Stomach (tissue), 19 donors: ENCODE measurements at places on chromosomes 12 and 14. TPM values are rescaled to one million over a fixed set of nuclear protein-coding genes. Genes with fewer than 3 reads are reported as not detected.

DNA sequence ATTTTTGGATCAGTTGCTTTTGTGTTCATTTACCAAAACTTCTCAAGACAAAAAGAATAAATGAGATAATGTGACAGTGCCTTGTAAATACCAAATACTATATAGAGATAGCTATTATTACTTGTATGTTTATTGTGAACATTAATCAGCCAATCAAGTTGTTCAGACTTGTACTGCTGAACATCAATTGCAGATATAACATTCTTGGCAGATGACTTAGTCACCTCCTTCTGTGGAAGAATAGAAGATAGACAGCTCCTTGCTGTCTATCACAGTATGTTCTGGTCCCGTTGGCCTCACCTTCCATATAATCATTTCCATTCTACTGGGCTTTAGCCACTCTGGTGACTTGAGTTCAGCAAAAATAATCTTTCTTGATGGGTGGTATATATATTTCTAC lies 30.1 kb downstream of the PSEN1 start:
- no peak overlapping the region for H3K4me3 ChIP-seq
- H3K27me3 ChIP-seq = no peaks in the 10 kb centered on the region
- H3K36me3 ChIP-seq = peaks cover 33% of the 10 kb centered on the region
- H3K4me1 ChIP-seq = peaks cover 8% of the 10 kb centered on the region
- no peak overlapping the region for H3K27ac ChIP-seq
- DNase-seq = no peak

GRCh38 chr12:42790761-42791151 lies 201.2 kb upstream of the PRICKLE1 start:
- H3K36me3 ChIP-seq = no peaks in the 10 kb centered on the region
- DNase-seq = peak; percentile 50
- H3K27ac ChIP-seq = no peak overlapping the region
- H3K4me1 ChIP-seq = peaks cover 11% of the 10 kb centered on the region
- no peaks in the 10 kb centered on the region for H3K27me3 ChIP-seq

GRCh38 chr12:103645202-103645601 lies 58.1 kb downstream of the STAB2 start:
- no peaks in the 10 kb centered on the region for H3K4me1 ChIP-seq
- no peaks in the 10 kb centered on the region for H3K36me3 ChIP-seq
- H3K4me3 ChIP-seq = no peak overlapping the region
- H3K27me3 ChIP-seq = no peaks in the 10 kb centered on the region
- H3K27ac ChIP-seq = no peak overlapping the region
- peak; percentile 49 for DNase-seq

GRCh38 chr12:85552461-85552860 lies 272.4 kb downstream of the ALX1 start:
- no peak for DNase-seq
- H3K36me3 ChIP-seq = no peaks in the 10 kb centered on the region
- no peak overlapping the region for H3K4me3 ChIP-seq
- H3K4me1 ChIP-seq = no peaks in the 10 kb centered on the region
- no peak overlapping the region for H3K27ac ChIP-seq

DNA sequence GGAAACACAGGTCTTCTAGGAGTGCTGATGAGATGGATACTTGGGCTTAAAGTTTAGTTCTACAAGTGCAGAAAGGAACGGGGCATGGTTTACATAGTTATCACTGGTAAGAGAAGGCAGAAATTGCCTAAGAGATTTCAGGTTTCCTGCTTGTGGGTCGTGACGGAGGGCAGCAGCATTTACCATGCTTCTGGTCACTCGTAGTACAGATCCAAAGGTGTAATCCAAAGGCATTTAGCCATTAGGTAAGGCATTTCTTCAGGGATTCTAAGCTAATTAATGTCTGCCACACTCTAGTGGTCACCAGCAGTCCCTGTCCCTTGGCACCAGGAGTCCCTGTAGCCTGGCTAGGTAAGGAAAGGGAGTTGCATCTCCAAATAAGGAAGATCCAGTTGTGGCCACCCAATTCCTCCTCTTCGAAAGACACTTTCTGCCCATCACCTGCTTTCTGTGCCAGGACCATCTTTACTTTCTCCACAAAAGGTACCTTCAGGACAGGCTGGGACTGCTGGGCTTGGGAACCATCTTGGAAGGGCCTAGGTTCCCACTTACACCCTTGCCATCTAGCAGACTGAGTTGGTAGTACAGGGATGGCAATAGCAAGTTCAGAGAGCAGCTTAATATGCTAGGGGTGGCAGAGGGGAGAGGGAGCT lies 1.5 kb downstream of the GSTZ1 start:
- no peaks in the 10 kb centered on the region for H3K36me3 ChIP-seq
- DNase-seq = no peak
- peaks cover 22% of the 10 kb centered on the region for H3K4me1 ChIP-seq
- H3K4me3 ChIP-seq = peak overlapping the region; percentile 99

- H3K27me3 ChIP-seq = no peaks in the 10 kb centered on the region
- no peak overlapping the region for H3K27ac ChIP-seq
- no peak for DNase-seq
- H3K36me3 ChIP-seq = no peaks in the 10 kb centered on the region
- no peak overlapping the region for H3K4me3 ChIP-seq
These were observed 67.3 kb upstream of the BICD1 start for GRCh38 chr12:32039347-32039746.

Gene EXOC3L4
- total RNA-seq = 5.4 TPM

Gene SLCO1B1
- total RNA-seq = not detected

- no peak overlapping the region for H3K27ac ChIP-seq
- no peak overlapping the region for H3K4me3 ChIP-seq
- H3K4me1 ChIP-seq = no peaks in the 10 kb centered on the region
- H3K36me3 ChIP-seq = no peaks in the 10 kb centered on the region
- DNase-seq = no peak
These were observed 98.5 kb downstream of the BCL11B start for GRCh38 chr14:99173506-99173905.

DNA sequence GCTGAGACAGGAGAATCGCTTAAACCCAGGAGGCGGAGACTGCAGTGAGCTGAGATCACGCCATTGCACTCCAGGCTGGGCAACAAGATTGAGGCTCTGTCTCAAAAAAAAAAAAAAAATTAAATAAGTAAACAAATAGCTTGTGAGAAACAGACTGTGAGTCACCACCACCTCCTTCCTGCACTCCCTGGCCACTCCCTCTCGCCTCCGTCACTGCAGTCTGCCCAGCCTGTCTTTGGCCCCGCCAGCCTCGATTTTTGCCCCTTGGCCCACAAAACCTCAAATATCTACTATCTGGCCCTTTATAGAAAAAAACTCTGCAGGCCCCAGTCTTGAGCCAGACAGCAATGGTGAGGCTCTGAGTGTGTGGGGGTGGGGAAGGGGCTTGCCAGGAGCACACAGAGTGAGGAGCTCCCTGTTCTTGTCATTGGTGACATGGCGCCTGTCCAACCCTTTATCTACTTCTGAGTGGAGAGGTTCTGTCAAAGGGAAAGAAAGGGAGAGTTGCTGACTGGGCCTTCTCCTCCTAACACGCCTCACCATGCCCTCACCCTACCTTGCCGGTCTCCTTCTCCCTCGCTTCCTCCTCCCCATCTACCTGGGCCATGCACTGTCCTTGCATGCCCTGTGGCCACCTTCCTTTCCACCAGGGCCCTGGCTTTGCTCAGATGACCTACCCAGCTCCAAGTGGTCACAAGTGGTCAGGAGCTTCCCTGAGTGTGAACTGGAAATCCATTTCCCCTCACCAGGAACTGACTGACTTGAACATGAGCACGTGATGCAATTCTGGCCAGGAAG lies 22.1 kb downstream of the LGMN start:
- DNase-seq = peak; percentile 91
- peaks cover 42% of the 10 kb centered on the region for H3K4me1 ChIP-seq
- H3K27me3 ChIP-seq = no peaks in the 10 kb centered on the region
- H3K27ac ChIP-seq = peak overlapping the region; percentile 75
- H3K36me3 ChIP-seq = peaks cover 16% of the 10 kb centered on the region
- H3K4me3 ChIP-seq = no peak overlapping the region
